ENCODE measurements at places on chromosomes 5 and 9.

- peak; percentile 54 for DNase-seq
These were observed 63.2 kb downstream of the ACER2 start for GRCh38 chr9:19471737-19472648.

DNA sequence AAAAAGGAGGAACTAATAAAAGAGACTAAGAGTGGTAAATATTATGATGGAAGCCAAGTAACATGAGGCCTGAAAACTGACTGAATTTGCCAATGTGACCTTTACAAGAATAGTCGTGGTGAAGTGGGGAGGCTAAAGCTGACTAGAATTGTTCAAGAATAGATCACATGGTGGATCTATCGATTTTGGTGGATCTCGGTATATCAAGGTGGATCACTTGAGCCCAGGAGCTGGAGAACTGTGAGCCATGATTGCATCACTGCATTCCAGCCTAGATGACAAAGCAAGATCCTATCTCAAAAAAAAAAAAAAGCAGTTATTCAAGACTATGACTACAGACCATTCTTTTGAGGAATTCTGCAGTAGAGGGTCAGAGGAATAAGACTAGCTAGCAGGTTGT, 15.1 kb downstream of the ERMP1 start:
- no peak for DNase-seq

GRCh38 chr9:84322828-84323227, 17.7 kb downstream of the SLC28A3 start:
- peak; percentile 55 for DNase-seq

- DNase-seq, result no peak
These were observed 45.6 kb downstream of the SLC1A3 start for GRCh38 chr5:36651761-36652685.

GRCh38 chr5:138077064-138077696, 6.7 kb upstream of the WNT8A start:
- DNase-seq, result peak; percentile 74

DNA sequence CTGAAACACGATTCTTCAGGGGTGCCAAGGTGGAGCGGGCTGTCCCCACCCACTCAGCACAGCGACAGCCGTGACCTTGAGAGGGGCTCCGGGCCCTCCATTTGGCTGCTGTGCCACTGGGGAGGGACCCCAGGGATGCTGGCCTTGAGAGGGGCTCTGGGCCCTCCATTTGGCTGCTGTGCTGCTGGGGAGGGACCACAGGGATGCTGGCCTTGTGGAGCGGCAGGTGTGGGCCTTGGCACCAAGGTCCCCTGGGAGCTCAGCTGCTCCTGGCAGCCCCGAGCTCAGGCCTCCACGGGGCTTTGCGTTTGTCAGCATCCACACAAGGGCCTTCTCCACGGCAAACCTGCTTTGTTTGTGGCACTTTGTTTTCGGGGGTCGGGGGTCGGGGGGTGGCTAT, 137.6 kb upstream of the LPCAT1 start:
- no peak for DNase-seq

- no peak for DNase-seq
These were observed 88.3 kb downstream of the LHX2 start for GRCh38 chr9:124099860-124100259.

DNA sequence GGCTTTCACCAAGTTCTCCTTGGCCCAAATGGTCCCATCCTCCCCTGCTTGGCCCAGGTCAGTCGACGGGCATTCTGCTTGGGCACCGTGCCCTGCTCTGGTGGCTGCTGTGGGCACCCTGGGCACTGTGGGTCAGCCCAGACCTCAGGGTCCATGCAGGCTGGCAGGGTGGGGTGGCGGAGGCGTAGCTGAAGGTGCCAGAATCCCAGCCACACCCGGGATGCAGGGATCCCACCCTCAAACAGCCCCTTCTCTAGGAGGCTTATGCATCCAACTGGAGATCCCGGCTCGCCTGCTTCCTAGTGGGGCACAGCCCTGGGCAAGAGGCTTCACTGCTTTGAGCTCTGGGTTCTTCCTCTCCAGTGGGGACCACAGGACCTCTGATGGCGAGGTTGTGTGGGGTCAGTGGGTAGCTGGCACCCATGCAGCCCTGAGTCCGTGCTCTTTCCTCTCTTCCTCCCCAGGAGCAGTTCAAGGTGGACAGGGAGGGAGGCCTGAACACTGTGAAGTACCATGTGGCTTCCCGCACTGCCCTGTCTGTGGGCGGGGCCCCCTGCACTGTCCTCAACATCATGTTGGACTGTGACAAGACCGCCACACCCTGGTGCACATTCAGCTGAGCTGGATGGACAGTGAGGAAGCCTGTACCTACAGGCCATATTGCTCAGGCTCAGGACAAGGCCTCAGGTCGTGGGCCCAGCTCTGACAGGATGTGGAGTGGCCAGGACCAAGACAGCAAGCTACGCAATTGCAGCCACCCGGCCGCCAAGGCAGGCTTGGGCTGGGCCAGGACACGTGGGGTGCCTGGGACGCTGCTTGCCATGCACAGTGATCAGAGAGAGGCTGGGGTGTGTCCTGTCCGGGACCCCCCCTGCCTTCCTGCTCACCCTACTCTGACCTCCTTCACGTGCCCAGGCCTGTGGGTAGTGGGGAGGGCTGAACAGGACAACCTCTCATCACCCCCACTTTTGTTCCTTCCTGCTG, 9.4 kb downstream of the B4GALT7 start:
- no peak for DNase-seq

DNA sequence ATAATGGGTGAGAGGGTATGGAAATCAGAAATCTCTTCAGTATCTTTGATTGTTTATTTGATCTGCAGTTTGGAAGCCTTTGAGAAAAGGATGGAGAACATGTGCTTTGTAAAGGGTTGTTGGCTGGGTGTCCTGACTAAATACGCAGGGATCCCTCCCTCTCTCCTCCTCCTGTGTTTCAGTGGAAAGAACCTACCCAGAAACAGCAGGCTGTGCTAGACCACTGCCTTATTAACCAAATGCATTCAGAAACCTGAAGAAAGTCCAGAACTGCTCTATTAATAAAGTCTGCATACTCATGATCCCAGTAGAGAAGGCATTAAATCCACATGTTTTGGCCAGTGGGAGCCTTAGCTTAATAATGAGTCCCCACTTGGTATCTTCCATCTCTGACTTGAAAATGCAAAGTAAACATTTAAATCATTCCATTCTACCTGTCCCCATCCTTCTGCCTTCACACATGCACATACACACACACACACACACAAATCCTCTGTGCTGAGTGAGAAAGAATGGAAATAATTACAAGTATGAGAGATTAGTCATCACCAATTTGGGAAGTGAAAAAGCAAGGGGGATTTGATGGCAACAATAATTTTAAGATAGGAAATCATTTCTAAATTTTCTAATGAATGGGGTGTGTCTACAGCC, 10.0 kb upstream of the LECT2 start:
- DNase-seq, result no peak

- DNase-seq, result no peak
These were observed 8.0 kb upstream of the PLPP6 start for GRCh38 chr9:4654084-4654483.

GRCh38 chr5:58451732-58452565, 7.9 kb downstream of the PLK2 start:
- DNase-seq, result no peak

- DNase-seq, result no peak
These were observed 370.8 kb upstream of the RIOK2 start for GRCh38 chr5:97553604-97554452.

DNA sequence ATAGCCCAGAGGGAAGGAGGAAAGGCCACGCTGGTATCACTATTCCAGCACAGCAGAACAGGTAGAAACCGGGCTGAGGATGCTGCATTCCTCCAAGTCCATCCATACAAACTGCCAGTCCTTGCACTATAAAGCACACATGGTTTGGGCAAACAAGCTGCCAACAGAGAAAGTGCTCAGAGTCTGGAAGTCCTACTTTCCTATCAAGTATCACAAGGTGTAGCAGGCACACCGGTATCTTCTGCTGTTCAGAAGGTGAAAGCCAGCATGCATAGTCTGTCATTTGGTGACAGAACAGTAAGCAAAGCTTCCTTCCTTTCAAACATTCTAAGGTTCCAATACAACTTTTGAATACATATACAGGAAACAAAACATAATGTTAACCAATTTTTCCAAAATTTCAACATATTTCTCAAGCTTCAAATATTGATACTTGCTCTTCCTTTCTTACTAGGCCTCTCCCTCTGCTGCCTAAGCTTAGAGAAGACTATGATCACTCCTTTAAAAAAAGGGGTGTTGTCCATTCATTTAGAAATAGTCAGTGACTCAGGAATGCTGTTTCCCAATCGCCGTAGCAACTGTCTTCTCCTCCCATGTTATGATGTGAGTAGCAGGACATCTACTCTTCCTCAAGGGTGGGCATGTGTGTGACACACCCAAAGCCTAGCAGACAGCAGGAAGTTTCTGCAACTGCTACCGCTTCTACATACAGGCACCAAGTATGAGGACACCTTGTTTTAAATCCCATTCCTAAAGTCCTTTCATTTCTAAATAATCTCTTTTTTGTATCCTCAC, 14.7 kb downstream of the DIAPH1 start:
- peak; percentile 81 for DNase-seq

GRCh38 chr5:62342476-62342837, 36.5 kb downstream of the KIF2A start:
- no peak for DNase-seq

GRCh38 chr5:25488119-25488518, 843.3 kb upstream of the CDH10 start:
- no peak for DNase-seq

GRCh38 chr9:94967482-94967881, 241.0 kb downstream of the AOPEP start:
- no peak for DNase-seq

DNA sequence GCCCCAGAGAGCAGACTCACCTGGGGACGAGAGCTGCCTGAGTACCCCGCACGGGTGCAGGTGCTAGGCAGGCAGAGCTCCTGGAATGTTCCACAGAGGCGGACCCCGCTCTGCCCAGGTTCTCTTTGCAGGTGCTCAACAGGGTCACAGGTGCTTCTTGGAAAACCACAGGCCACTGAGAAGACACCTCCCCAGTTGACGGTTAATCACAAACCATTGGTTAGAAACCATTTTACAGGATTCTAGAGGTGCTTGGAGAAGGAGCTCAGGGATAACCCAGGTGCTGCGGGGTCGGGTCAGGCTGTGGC, 17.3 kb upstream of the SLC6A19 start:
- no peak for DNase-seq

GRCh38 chr9:114372921-114373448, 14.8 kb downstream of the AKNA start:
- no peak for DNase-seq

DNA sequence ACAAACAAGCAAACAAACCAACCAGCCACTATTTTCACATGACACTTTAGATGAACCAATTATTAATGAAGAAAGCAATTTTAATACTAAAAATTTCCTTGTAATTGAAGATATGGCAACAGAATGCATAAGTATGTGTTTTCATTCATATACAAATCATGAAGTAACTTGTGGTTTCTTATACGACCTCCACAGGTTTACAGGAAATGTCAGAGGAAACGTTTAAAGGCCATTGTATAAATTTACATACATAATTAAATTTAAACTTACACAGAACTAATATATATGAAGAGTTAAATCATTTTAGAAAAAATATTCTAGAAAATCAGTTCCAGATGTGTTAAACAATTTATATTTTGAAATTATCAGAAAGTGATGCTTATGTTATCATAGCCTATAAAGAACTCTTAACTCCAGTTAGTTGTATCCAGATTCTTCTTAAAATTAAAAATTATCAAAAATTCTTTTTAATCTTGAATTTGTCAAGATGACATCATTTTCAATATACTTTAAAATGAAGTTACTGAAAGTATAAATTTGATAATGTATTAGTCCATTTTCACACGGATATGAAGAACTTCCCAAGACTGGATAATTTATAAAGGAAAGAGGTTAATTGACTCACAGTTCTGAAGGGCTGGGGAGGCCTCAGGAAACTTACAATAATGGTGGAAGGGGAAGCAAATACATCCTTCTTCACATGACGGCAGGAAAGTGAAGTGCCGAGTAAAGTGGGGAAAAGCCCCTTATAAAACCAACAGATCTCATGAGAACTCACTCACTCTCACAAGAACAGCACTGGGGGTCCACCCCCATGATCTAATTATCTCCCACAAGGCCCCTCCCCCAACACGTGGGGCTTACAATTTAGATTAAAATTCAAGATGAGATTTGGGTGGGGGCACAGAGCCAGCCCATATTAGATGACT, 192.0 kb downstream of the PIK3R1 start:
- no peak for DNase-seq

DNA sequence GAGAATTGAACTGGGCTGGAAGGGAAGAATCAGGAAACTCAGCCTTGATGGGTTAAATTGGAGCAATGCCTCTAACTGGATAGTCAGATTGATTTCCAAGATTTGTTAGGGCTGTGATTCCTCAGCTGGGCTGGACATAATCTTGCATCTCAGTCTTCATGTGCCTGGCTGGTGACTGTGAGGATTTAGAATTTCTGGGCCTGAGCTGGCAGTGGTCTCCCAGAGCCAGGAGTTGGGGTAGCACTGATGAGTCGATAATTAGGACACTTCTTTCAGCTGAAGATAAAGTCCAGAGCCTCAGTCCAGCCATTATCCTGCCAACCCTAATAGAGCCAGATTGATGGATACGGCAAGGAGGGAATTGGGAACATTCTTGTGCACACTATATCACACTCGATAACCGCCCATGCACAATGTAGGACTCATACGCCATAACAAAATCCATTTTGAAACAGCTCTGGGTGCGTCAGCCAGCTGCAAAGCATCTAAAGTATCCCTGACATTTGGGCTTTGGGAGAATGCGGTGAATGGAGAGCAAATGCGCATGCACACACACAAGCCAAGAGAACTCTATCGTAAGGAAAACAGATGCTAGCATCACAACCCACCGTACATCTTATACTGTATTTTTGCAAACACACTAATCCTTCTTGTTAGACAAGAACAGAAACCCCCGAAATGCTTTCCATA, 405.1 kb upstream of the KLF4 start:
- DNase-seq, result no peak

DNA sequence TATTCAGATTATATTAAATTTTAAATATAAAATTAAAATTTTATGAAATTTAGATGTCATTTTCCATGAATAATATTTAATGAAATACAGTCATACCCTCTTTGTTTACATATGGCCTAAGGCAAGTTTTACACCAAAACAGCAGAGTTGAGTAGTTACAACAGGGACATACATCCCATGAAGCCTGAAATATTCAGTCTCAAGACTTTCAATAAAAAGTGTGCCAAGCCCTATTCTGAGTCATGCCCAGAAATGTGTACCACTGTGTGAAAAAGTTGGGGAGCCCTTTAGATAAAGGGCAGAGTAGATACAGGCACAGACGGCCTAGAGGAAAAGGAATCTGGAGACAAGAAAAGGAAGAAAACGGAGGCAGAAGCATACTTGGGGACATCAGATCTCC, 261.3 kb downstream of the SGCD start:
- no peak for DNase-seq

DNA sequence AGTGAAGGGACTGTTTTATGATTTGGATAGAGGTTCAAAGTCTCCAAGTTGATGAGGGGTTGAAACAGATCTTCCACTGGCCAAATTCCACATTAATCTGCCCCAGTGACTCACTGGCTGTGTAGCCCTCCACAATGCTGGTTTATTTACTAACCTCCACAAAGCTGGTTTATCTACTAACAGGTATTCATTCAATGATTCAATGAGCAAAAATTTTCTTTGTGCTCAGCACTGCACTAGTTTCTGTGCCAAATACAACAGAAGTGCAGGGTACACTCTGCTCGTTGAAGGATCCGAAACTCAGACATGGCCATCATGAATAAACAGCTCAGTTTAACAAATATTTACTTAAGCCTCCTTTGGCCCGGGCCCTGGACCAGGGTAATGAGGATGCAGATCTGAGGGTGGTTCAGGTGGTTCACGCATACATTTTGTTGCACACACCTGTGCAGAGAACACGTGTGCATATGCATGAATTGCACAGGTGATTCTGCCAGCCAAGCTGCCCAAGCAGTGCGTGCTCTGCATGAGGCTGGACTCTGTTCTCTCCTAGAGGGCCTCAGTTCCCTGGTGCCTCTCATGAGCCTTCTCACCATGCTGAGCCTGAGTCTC, 71.0 kb downstream of the SH3PXD2B start:
- no peak for DNase-seq
